ENCODE measurements at places on chromosomes 4 and X.

GRCh38 chrX:153460826-153461225 lies 9.6 kb downstream of the HAUS7 start:
- DNase-seq: peak; percentile 18

DNA sequence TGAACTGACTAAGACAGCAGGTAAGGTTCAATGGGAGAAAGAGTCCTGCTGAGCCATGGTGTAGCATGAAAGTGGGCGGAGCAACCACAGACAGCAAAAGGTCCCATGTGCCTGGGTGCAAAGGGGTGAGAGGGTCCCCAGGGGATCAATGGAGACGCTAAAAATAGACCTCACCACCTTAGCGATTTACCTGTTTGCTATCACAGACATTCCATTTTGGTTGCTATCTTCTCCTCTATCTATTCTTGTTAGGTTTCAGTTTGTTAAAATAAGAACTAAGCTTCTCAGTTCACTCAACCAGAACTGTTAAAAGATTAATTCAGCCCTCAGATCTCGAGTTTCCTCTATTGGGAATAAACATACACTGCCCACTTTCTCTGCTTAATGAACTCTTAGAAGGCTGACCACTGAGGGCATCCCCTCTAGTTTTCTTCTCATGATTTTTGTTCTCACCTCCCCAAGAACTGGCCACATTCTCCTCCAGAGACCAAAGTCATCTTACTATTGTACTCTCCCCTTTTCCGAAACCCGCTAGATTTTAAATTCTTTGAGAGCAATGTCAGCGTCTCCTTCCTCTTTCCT lies 136.7 kb downstream of the PARM1 start:
- DNase-seq: no peak

GRCh38 chrX:130267956-130268448 lies 697 bp downstream of the ZNF280C start:
- no peak for DNase-seq

DNA sequence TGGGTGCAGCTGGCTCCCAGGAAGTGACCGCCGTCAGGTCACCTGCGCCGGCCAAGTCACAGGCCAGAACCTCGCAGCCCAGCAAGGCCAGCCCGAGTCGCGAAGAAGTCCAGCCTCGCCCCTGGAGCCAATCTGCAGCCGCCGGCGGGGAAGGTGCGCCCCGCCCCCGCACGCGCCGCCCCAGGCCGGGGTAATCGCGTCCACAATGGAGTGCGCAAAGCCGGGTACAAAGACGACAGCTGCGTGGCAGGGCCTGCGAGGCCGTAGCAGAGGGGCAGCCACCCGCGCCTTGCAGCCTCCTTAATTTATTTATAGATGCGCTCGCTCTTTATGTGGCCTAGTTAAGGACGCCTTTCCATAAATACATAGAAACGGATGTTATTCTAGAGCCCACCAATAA lies 139.4 kb upstream of the CPEB2 start:
- DNase-seq: no peak

- no peak for DNase-seq
Observed at GRCh38 chr4:174467107-174467506, 55.2 kb downstream of the HPGD start.

DNA sequence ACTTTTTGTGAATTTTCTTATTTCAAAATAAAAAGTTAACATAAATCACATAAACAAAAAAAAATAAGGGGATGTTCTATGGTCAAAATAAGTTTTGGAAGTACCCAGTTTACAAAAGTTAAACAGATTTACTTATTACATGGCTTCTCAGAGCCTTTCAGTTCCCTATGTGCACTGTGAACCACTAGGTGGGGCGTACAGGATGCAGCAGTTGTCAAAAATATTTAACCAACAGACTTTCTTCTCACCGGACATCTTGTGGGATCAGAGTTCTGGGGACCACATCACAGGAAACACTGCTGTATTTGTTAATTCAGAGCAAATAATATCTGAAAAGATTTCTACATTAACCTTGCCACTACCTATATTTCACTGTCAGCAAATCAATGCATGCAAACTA lies 74.1 kb downstream of the SMARCA1 start:
- no peak for DNase-seq
